ENCODE measurements at places on chromosomes 2 and 18.

GRCh38 chr2:67260343-67261277 lies 136.5 kb upstream of the ETAA1 start:
- DNase-seq: no peak

DNA sequence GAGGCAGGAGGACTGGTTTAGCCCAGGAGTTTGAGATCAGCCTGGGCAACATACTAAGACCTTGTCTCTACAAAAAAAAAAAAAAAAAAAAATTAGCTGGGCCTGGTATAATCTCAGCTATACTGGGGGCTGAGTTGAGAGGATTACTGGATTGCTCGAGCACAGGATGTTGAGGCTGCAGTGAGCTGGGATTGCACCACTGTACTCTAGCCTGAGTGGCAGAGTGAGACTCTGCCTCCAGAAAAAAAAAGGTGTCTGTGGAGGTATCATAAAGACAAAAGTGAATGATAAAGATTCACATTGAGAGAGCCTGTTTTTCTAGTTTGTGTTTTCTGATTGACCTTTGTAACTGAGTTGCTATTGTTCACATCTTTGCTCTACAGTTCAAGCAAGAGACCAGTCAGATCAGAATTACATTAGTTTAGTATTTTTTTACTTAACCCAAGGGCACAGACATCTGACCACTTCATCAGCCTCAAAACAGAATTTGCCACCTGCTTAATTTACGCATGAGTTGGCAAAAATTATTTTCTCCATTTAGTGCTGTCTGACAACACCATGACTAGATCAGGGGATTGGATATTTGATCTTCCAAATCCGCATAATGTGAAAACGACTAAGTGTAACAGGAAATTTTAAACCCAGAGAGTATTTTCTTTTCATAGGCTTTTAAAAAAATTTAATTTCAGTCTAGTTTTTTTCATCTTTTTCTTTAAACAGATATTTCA lies 271.0 kb downstream of the TGIF1 start:
- DNase-seq: no peak

GRCh38 chr2:150459281-150459680 lies 28.2 kb downstream of the RND3 start:
- no peak for DNase-seq

DNA sequence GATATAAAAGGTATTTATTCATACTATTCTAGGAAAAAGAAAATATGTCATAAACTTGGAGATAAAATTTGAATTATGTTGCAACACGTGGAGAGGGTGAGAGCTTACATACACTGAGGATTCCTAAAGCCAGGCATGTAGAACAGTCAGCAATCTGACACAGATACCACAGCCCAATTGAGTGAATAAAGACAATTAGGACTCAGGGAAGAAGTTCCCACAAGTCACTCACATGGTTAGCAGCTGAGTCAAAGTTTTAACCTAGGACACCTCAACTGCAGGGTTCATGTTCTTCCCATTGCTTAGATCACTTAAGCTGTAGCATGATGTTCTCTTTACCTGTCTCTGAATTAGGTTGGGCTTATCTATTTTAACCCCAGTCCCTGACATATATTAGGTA lies 189.5 kb downstream of the CMPK2 start:
- DNase-seq: no peak

- no peak for DNase-seq
These were observed 4.4 kb downstream of the TEX44 start for GRCh38 chr2:231597014-231597611.

- DNase-seq: no peak
These were observed 699.8 kb downstream of the GALR1 start for GRCh38 chr18:77949355-77949973.

- DNase-seq: no peak
These were observed 1097.1 kb upstream of the SLC39A10 start for GRCh38 chr2:194559964-194560363.

- DNase-seq: no peak
These were observed 49.1 kb downstream of the GTF3C3 start for GRCh38 chr2:196750291-196750923.

- DNase-seq: no peak
These were observed 73.1 kb downstream of the RDH14 start for GRCh38 chr2:18487106-18487913.

- DNase-seq: no peak
These were observed 35.2 kb upstream of the TEX51 start for GRCh38 chr2:126863336-126864015.

DNA sequence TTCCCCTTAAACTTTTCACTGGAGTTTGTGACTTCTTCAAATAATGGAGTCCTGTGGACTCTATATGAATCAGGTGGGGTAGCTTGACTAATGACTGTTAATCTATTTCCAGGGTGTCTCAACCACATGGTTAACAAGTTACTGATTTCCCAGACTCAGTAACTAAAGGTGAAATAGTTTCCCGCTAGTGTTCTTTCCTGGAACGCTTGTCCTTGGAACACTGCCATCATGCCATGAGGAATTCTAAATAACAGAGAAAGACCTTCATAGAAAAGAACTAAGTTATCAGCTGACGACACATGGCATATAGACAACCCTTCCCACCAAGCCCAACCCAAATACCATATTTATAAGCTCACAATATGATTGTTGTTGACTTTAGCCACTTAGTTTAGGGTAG lies 1027.9 kb upstream of the FAM98A start:
- DNase-seq: no peak

GRCh38 chr2:108916122-108916795 lies 72.8 kb downstream of the EDAR start:
- DNase-seq: no peak

DNA sequence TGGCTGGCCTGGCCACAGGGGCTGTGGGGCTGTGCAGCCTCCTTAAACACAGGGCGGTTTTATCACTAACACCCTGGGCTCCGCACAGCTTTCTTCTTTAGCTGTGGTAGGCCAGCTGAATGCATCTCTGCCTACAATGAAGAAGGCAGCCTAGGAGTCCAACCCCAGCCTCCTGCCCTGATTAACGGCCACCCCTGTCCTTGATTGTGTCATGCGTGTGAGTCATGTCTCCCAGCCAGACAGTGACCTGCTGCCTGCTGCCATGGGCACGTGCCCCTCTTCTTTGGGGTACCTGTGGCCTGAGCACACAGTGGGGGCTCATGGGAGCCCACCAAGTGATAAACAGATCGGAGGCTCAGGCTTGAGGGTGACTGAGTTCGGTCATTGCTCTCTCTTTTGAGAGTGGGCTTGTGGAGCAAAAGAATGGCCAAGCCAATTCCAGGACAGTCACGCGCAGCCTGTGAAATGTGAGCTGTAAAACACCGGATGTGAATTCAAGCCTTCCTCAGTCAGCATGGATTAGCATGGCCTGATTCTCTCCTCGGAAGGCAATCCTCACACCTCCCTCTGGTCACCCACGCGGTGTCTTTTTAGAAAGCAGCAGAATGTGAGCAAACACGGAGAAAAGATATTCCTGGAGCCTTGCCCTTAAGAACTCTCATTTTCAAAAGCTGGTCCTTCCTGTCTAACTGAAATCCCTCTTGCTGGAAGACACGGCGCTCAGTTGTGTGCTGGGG lies 144.1 kb downstream of the CELF4 start:
- DNase-seq: no peak

- no peak for DNase-seq
These were observed 524 bp upstream of the FEV start for GRCh38 chr2:218985325-218986091.

DNA sequence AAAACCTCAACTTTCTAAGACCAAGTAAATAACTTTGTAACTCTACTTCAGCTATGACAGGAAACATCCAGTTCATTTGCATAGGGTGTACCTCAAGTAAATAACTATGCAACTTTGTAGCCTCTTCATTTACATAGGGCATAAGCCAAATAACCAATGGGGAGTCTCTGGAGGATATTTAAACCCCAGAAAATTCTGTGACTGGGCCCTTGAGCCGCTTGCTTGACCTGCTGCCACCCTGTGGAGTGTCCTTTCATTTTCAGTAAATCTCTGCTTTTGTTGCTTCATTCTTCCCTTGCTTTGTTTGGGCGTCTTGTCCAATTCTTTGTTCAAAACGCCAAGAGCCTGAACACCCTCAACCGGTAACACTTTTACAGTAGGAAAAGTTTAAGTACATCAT lies 1112.7 kb upstream of the NRXN1 start:
- DNase-seq: no peak

DNA sequence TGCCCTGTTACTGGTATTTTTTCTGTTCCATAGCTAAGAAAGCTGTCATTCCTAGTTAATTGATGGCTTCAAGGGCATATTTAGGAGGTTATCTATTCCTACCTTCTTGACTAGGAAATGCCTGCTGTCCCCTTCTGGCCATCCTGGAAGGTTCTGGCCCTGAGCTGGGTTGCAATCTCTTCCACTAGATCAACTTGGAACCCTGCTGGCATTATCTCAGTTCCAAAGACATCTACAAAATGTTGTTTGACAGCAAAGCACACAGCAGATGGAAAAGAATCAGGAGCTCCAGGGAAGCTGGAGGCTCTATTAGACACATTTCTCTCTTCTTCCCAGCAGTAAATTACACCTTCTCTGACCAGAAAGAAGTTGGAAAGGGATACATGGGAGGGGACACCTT lies 192.1 kb downstream of the ARHGAP28 start:
- DNase-seq: no peak

DNA sequence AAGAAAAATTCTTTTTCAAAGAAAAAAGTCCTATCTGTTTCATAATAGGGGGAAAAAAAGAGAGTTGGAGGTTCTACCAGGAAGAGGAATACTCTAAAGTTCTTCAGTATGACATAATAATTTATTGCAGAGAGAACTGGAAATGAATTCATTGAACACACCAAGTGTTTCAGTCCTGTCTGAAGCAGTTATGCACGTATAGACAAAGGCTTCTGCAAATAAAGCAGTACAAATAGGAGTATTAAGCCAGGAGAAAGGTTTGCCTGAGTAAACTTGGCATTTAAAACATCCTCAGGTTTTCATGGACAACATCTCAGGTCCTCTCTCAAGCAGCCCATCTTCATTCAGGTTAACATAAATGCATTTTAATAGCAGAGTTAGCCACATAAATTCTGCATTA lies 141.6 kb downstream of the CCDC148 start:
- DNase-seq: no peak

- DNase-seq: no peak
These were observed 176.2 kb upstream of the ST6GAL2 start for GRCh38 chr2:107062173-107062572.

DNA sequence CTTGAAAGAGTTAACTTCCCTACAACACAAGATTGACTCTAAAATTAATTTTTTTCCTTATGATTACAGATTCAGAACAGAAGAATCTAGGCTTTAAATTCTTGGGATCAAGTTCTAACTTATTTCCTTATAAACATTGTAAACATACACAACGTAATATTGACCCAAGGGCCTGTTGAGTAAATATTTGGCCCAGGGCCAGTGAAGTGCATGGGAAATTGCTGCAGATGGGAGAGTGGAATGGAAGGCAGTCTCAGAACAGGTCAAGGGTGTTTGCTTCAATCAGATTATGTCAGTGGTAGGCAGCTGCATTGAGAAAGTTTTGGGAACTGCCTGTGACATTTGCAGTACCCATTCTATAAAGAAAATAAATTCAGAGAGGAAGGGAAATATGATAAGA lies 137.6 kb downstream of the MYO1B start:
- no peak for DNase-seq

DNA sequence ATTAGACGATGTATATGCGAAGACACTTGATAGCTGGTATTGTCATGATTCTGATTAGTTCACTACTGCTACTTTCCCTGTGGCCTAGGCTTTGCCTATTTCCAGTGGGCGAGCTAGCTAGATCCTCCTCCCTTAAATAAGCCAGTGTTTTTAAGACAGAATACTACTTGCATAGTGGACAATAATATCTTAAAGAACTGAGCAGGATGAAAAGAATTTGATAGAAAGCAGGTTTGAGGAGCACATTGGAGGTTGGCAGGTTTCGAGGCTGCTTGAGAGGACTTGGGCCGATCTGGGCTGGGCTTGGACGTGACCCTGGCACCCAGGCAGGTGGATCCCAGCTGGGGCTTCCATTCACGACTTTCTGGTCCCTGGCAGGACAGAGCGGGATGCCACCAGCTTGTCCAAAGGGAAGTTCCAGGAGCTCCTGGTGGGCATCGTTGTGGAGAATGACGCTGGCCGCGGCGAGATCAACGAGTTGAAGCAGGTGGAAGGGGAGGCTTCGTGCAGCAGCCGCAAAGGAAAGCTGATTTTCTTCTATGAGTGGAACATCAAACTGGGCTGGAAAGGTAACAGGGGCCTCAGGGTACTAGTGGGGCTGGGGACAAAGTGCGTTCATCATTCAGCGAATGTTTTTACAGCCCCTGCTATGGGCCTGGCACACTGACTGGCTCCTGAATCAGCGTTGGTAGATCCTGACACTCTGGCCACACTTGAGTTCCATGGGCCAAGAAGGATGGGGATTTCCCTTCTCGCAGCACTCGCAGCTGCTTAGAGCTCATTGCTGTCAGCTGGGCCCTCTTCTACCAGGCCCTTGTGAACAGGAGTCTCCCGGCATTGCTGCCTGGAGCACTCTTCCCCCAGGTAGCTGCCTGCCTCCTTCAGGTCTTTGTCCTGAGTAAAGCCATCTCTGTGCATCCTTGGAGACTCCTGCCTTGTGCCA lies 16.9 kb downstream of the C2orf74 start:
- DNase-seq: no peak

GRCh38 chr2:191543708-191544107 lies 134.2 kb upstream of the NABP1 start:
- no peak for DNase-seq

DNA sequence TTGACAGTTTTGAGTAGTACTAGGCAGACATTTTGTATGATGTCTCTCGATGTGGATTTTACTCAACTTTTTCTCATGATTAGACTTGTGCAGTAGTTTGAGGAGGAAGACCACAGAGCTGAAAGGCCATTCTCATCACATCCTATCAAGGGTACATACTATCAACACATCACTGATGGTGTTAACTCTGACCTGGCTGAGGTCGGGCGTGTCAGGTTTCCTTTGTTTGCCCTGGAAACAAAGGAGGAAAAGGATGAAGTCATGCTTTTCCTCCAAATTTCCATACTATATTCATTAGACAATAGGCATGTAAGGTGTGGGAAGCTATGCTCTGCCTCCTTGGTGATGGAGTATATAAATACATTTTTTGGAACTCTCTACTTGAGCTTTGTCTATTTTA lies 211.1 kb downstream of the DSEL start:
- DNase-seq: no peak

DNA sequence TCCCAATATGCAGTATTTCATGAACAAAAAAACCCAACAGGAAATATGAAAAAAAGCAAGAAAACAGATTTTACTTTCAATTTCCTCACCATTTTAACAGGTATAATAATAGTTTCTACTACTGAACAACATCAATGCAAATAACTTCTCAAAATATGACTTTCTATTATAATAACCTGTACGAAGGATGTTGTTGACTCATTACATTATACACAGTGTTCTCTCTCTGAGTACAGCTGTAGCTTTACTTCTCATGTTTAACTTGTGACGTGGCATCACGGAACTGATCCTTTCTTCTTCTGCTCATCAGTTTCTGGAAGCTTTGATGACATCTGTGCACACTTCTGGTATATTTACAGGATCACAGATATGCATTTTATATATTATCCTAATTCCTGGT lies 40.0 kb downstream of the FAM228A start:
- no peak for DNase-seq

GRCh38 chr2:54164106-54164505 lies 48.7 kb downstream of the ACYP2 start:
- DNase-seq: no peak

GRCh38 chr2:172086241-172087206 lies 1.2 kb downstream of the DLX1 start:
- DNase-seq: peak; percentile 48

All from CD4-positive, alpha-beta T cell treated with Interleukin-15 for 4 hours (primary cell).